Neural progenitor cell (in vitro differentiated cells): ENCODE measurements at places on chromosomes 6 and 20. TPM values are rescaled to one million over a fixed set of nuclear protein-coding genes. Genes with fewer than 3 reads are reported as not detected.

DNA sequence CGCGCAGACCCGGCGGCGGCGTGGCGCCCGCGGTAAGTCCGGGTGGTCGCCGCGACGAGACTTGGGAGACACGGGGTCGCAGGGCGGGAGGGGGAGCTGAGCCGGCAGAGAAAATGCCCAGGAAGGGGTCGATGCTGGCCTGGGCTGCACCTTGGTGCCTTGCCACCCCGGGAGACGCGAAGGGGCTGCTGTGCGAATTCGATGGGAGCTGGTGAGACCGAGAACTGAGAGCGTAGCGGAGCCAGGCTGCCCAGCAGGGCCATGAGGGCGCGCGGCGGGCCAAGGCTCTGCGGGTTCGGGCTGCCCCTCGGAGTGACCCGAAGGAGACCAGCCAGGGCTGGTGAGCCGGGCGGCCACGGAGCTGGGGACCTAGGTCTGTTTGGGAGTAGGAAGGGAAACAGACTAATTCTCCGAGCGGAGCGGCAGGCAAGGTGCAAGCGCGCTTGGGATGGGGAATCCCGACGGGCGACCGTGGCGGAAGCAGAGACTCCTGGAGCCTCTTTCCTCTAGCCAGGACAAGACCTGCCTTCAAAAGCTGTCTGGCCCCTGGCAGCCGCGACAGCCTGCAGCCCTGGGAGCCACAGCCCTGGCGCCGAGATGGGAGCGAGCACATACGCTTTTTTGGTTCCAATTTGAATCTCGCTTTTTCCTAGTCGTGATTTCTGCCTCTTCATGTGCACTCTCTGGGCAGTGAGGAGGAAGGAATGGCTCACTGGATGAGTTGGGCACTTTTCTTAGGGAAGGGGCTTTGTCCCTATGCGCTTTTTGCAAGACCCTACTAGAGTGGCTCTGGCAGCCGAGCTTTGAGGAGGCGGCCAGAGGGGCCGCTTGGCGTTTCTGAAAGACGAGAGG is 691 bp downstream of the SYNDIG1 start:
- H3K4me1 ChIP-seq: peaks cover 16% of the 10 kb centered on the region
- H3K27ac ChIP-seq: no peak overlapping the region
- no peaks in the 10 kb centered on the region for H3K36me3 ChIP-seq
- peaks cover 49% of the 10 kb centered on the region for H3K27me3 ChIP-seq

DST gene
- 225 and 259 TPM in 2 replicates for total RNA-seq

LCA5 gene
- total RNA-seq: 10.7 and 13.2 TPM in 2 replicates

OTOR gene
- total RNA-seq: not detected in 2 replicates

SIRPG gene
- not detected in 2 replicates for total RNA-seq

METTL24 gene
- 3.2 and 4.5 TPM in 2 replicates for total RNA-seq
